ENCODE measurements at places on chromosomes 6 and 20.

- no peak for DNase-seq
Observed at GRCh38 chr6:116369540-116369939, 1.2 kb upstream of the DSE start.

GRCh38 chr6:167044696-167045095 lies 45.5 kb downstream of the CEP43 start:
- no peak for DNase-seq

DNA sequence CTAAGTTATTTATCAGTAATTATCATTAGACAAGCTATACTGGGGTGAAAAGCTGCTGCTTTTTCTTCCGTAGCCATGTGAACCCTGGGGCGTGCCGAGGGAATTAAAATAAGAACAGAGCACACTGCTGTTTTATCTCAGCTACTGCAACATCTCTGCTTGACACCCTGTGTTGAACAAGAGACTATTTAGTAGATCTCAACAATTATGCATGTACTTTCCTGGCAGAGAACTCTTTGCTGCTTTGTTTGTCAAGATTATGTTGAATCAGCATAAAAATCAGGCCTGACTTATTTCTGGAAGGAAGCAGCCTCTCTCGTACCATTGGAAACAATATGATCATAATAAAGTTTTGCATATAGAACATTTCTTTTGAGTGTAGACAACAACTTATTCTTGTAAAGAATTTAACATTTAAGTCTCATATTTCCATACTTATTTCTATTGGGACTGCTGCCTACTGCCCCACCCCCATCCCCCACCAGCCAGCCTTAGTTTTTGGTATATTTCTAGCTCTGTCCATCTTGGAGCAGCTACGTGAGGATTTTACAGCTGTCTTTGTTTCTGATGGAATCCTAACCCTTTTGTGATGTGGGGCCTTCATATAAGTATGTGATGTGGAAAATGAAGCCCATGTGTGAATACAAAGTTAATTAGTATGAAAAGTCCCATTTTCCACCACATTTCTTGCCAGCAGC lies 1011.4 kb downstream of the KIF16B start:
- no peak for DNase-seq

DNA sequence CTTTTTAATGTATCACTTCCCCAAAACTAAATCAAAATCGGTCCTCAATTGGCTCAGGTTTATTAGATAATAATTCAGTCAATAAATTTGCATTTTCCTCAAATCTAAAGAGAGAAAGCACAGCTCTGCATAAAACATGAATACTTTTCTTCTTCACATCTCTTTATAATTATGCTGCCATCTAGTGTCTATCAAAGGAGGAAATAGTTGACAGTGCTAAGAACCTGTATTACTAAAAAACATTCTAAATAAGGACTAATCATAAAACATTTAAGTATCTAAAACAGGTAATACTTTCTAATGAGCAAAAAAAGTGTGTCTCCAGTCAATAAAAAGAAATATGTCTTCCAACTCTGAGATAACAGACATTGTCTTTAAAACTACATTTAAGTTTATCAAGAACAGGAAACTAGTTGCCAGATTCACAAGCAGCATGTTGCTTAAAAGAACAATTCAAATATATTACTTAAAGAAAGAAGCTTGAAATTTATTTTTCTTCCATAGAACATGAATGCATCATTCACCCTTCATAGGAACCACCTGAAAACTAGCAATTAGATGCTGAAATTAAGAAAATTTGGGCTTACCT lies 56.5 kb upstream of the DST start:
- no peak for DNase-seq

DNA sequence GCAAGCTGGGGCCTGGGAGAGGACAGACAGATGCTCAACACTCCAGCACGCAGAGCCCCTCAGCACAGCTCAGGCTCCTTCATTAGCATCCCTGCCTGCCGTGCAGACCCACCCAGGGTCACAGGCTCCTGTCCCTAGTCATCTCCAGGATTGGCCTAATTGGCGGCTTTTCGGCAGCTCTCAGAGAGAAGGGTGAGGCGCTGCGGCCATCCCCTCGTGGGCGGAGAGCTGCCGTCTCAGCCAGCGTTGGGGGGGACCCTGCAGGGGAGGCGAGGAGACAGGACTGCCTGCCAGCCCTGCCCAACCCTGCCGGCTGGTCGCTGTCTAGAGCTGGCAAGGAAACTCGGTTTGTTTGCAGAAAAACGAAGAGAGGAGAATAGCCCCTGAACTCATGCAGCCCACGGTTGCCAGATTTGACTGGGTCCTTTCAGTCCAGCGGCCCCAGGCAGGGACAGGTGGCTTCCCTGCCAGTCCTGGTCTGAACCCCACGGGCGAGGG lies 26.8 kb downstream of the BHLHE23 start:
- no peak for DNase-seq

DNA sequence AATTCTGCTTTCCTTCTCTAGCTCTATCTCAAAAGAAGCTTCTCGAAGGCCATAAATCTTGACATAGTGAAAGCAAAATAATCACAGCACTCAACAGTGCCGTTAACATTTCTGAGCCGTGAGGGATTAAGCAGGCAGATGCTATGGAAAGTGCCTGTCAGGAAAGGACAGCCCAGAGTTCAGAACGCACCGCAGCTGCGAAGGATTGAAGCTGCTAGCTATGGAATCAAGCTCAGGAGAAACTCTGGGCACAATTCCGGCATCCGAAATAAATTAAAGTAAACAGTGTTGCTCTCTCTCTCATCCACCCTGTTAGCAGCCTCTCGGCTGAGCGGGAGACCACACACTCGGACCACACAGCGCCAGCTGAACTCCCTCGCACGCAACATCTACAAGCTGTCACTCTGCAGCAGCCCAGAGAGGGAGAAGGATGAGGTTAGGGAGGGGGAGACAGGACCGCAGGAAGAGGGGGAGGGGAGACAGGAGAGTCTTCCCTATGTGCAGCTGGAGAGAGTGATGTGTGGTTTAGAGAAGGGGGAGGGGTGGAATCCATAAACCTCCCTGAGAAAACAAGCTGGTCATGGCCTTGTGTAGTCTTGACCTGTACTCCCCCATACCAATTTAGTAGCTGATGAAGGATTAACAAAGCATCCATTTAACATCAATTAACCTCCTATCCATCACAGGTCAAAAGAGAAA lies 9.0 kb downstream of the EXOC2 start:
- DNase-seq: no peak

GRCh38 chr6:110282412-110282811 lies 75.7 kb downstream of the METTL24 start:
- no peak for DNase-seq

- no peak for DNase-seq
Observed at GRCh38 chr6:140731741-140732140, 1357.3 kb upstream of the CITED2 start.

Data from activated CD4-positive, alpha-beta T cell treated with anti-CD3 and anti-CD28 coated beads for 1 hour (primary cell).